ENCODE measurements at places on chromosomes 2 and 18. TPM values are rescaled to one million over a fixed set of nuclear protein-coding genes. Genes with fewer than 3 reads are reported as not detected.

DNA sequence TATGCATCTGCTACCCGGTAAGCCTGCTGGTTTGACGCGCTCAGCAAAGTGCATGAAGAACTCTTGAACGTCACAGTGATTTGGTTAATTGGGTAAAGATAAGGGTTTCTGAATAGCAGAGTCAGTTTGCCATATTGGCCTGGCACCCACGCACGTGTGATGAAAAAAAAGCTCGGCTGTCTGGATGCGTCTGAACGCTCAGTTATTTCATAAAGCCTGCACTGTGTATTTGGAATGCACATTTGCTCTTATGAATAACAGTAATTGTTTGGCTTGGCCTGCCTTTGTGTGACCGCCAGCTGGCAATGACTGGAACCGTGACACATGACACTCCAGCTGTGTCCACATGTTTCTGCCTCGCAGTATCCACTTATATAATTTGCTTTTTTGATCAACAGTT is 129.2 kb upstream of the MEIS1 start:
- no peaks in the 10 kb centered on the region for H3K36me3 ChIP-seq
- H3K27ac ChIP-seq = no peak overlapping the region
- no peak overlapping the region for H3K4me3 ChIP-seq
- H3K4me1 ChIP-seq = no peaks in the 10 kb centered on the region
- H3K27me3 ChIP-seq = no peaks in the 10 kb centered on the region

- H3K4me3 ChIP-seq = no peak overlapping the region
- H3K27ac ChIP-seq = no peak overlapping the region
- peaks cover 16% of the 10 kb centered on the region for H3K27me3 ChIP-seq
- no peaks in the 10 kb centered on the region for H3K4me1 ChIP-seq
Measured at GRCh38 chr18:32482117-32482516, 11.4 kb upstream of the GAREM1 start.

GRCh38 chr2:166337932-166338331 is 37.8 kb downstream of the SCN9A start:
- DNase-seq = no peak
- no peaks in the 10 kb centered on the region for H3K4me1 ChIP-seq

DNA sequence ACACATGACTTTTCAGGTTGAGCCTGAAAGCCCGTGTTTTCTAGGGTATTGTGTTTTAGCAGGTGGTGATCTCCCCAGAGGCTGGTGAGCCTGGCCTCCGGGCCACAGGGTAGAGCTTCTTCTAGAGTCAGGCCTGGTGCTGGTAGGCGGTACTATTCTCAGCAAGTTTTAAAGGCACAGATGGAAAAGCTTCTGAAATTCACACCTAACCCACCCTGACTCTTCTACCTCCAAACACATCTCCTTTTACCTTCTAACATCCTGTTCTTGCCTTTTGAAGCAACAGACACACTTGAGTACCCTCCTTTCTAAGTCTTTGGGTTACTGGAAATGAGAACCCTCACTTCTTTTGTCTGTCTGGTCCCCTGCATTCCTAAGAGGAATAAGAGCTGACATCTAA is 191.1 kb downstream of the SETBP1 start:
- no peaks in the 10 kb centered on the region for H3K36me3 ChIP-seq
- peak overlapping the region; percentile 36 for H3K27ac ChIP-seq
- H3K27me3 ChIP-seq = peaks cover 8% of the 10 kb centered on the region
- peak; percentile 12 for DNase-seq

GRCh38 chr2:120620025-120620793 is 115.5 kb upstream of the GLI2 start:
- no peak overlapping the region for H3K4me3 ChIP-seq
- no peaks in the 10 kb centered on the region for H3K36me3 ChIP-seq
- DNase-seq = no peak
- H3K27ac ChIP-seq = no peak overlapping the region
- no peaks in the 10 kb centered on the region for H3K4me1 ChIP-seq

DNA sequence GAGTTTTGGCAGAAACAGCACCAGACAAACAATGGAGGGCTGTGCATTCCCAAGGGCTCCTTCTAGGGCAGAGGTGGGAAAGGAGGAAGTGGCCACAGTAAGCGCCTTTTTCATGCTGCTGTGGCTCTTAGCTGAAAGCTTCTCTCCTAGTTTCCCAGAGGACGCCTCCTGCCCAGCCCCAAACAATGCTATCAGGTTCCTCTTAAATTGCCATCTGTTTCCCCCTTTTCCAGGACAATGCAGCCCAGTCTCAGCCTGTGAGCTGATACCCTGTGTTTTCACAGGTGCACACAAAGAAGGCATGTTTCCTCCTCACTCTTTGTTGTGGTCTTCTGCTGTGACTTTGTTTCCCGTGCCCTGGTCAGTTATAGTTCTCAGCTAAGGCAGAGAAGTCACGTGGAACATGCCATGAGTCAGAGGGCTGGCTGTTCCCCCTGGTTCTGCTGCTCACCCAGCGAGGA is 5.4 kb upstream of the FAM124B start:
- no peak for DNase-seq
- H3K27me3 ChIP-seq = peaks cover 14% of the 10 kb centered on the region
- H3K4me3 ChIP-seq = no peak overlapping the region
- peaks cover 5% of the 10 kb centered on the region for H3K4me1 ChIP-seq
- H3K36me3 ChIP-seq = no peaks in the 10 kb centered on the region
- H3K27ac ChIP-seq = no peak overlapping the region

DNA sequence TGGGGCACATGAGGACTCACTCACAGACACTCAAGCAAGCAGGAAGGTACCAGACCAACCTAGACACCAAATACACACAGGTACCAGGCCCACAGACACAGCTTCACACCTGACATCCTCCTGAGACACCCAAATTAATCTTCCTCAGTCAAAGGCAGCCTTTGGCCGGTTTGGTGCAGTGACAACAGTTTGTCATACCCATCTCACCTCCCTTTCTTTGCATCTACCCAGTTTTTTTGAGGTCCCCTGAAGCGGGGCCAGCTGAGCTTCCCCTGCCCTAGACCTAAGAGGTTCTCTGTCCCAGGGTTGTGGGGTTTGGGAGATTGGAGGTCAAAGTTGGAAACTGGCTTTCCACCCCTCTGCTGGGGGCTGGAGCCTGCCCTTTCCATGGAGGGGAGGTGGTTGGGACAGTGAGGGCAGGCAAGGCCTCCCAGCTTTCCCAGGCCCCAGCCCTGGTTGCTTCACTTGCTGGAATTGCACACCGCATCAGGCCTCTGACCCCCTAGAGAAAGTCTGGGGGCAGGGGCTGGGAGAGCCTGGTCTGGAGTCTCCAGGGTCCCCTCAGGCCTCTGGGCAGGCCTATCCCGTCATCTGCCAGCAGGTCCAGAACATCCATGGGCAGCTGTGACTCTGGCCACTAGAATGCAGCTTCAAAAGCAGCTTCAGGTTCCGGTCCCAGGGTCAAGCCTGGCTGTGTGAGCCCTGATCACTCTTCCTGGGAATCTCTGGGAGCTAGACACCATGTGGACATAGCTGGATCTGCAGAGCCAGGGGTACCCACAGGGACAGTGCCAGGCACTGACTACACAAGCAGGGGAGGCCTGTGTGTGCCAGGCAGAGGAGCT is 12.5 kb upstream of the TEX261 start:
- no peak overlapping the region for H3K27ac ChIP-seq
- no peak overlapping the region for H3K4me3 ChIP-seq
- peaks cover 14% of the 10 kb centered on the region for H3K27me3 ChIP-seq
- DNase-seq = no peak
- H3K4me1 ChIP-seq = no peaks in the 10 kb centered on the region

- no peaks in the 10 kb centered on the region for H3K27me3 ChIP-seq
- H3K4me1 ChIP-seq = peaks cover 19% of the 10 kb centered on the region
- H3K4me3 ChIP-seq = no peak overlapping the region
Measured at GRCh38 chr2:113218283-113219091, 44.7 kb downstream of the PSD4 start.

GRCh38 chr2:98554116-98554861 is 54.0 kb downstream of the COA5 start:
- peak overlapping the region; percentile 43 for H3K27ac ChIP-seq
- H3K4me1 ChIP-seq = peaks cover 74% of the 10 kb centered on the region
- no peak overlapping the region for H3K4me3 ChIP-seq
- no peaks in the 10 kb centered on the region for H3K27me3 ChIP-seq

DNA sequence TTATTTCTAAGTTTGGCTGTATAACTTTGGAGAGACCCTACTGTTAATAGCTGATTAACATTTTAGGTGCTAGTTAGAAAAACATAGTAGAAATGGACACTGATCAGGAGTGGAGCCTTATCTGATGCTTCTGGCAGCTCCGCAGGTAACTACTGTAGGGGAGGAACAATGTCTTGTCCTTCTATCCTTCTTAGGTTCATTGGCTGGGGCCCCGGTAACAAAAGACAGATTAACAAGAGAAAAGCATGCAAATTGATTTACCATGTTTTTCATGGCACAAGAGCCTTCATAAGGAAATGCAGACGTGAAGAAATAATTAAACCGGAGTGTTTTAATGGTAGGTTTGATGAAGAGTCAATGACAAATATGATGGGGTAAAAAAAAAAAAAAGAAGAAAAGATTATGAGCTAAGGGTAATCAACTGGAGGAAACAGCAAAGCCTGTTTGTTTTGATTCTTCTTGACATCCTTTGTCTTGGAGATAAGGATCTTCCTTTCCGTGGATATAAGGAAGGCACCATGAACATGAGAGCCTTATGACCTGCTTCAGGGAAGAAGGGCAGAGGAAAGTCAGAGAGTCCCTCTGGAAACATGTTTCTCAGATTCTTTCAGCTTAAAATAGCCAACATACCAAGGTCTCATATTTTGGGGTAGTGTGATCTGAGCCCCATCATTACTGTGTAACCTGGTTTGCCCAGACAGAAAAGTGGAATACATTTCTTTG is 62.4 kb upstream of the GCFC2 start:
- DNase-seq = no peak
- H3K4me3 ChIP-seq = no peak overlapping the region
- no peaks in the 10 kb centered on the region for H3K4me1 ChIP-seq

DNA sequence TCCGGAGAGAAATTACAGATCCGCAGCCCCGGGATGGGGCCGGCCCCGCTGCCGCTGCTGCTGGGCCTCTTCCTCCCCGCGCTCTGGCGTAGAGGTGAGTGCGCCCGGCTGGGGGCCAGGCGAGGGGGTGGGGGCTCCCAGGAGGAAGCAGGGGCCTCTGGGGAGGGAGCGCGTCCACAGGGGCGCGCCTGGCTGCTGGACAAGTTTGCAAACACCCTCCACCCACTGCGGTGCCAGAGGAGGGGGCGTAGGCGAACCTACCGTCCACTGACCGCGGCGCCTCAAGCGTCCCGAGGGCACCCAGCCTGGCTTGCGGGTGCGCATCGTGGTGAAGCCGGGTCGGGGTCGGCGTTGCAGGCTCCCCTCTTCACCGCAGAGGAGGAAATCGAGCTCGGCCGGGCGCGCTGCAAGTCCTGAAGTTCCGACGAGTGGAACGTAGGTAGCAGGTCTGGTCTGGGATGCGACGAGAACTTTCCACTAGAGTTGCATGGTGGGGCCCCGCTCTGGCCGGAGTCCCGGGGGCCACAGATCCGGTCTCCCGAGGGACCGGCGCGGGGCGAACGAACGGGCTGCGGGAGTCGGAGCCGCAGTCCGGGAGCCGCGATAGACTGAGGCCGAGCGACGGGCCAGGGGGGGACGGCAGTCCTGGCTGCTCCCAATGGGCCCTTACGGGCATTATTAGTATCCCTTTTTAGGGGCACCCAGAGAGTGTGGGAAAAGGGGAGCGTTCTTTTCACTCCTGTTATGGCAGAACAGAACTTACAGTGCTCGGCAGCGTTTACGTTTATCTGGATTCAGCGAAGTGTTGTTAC is 502 bp downstream of the MERTK start:
- H3K4me3 ChIP-seq = peak overlapping the region; percentile 49
- no peak overlapping the region for H3K27ac ChIP-seq
- DNase-seq = peak; percentile 12
- peaks cover 11% of the 10 kb centered on the region for H3K4me1 ChIP-seq
- no peaks in the 10 kb centered on the region for H3K36me3 ChIP-seq

GRCh38 chr2:232646726-232647125 is 13.3 kb downstream of the EFHD1 start:
- H3K27me3 ChIP-seq = no peaks in the 10 kb centered on the region
- H3K27ac ChIP-seq = no peak overlapping the region
- no peaks in the 10 kb centered on the region for H3K4me1 ChIP-seq

- H3K27me3 ChIP-seq = no peaks in the 10 kb centered on the region
- no peaks in the 10 kb centered on the region for H3K36me3 ChIP-seq
- no peak for DNase-seq
- no peak overlapping the region for H3K27ac ChIP-seq
- H3K4me3 ChIP-seq = no peak overlapping the region
- H3K4me1 ChIP-seq = no peaks in the 10 kb centered on the region
Measured at GRCh38 chr2:227280895-227281294, 44.2 kb upstream of the MFF start.

DNA sequence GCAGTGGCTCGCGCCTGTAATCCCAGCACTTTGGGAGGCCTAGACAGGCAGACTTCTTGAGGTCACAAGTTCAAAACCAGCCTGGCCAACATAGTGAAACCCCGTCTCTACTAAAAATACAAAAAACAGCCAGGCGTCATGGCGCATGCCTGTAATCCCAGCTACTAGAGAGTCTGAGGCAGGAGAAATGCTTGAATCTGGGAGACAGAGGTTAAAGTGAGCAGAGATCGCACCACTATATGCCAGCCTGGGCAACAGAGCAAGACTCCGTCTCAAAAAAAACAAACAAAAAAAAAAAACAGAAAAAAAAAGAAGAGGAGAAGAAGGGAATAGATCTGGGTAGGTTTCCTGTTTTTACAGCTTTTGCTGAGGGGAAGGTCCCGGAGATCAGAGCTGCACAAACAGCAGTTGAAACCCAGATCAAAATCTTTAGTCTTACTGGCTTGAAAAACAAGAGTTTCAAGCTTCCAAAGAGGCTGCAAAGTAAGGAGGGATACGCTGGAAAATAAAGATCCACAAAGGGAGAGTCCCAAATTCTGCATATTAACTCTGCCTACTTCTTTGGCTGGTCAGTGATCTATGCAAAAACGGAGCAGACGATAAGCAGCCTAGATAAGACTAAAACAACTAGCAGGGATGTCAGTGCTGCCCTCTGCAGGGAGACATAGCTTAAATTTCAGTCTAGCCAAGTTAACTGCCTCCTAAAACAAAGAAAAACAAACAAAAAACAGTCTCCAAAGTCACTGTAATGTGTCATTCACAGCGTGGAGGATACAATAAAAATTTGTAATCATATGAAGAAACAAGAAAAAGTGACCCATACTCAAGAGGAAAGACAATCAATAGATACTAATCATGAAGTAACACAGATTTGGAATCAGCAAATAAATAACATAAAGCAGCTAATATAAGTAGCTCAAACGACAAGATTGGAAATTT is 74.1 kb downstream of the TLK1 start:
- DNase-seq = peak; percentile 73
- peaks cover 64% of the 10 kb centered on the region for H3K4me1 ChIP-seq
- H3K36me3 ChIP-seq = peaks cover 5% of the 10 kb centered on the region
- H3K4me3 ChIP-seq = peak overlapping the region; percentile 61
- peak overlapping the region; percentile 79 for H3K27ac ChIP-seq

Gene RPRM
- 0.20 TPM for total RNA-seq

Gene GALNT13
- total RNA-seq = 0.32 TPM

Gene PPP1R1C
- not detected for total RNA-seq

Gene MSGN1
- not detected for total RNA-seq

Gene ARHGEF4
- 4.3 TPM for total RNA-seq

Gene FBLN7
- 7.9 TPM for total RNA-seq

Gene PRKAG3
- not detected for total RNA-seq

Gene CIDEA
- not detected for total RNA-seq

Gene TEKT4
- not detected for total RNA-seq

Gene PRSS56
- not detected for total RNA-seq

Gene ZDBF2
- total RNA-seq = 10.9 TPM

Gene GPR45
- not detected for total RNA-seq

Measured in activated CD8-positive, alpha-beta T cell treated with anti-CD3 and anti-CD28 coated beads for 36 hours (primary cell).